ENCODE measurements at places on chromosomes 5 and 9.

GRCh38 chr5:45062044-45062443 lies 253.3 kb downstream of the MRPS30 start:
- peak; percentile 60 for DNase-seq

- no peak for DNase-seq
Observed at GRCh38 chr5:83470526-83471404, 779 bp upstream of the VCAN start.

GRCh38 chr5:386432-387341 lies 56.3 kb upstream of the EXOC3 start:
- no peak for DNase-seq

- no peak for DNase-seq
Observed at GRCh38 chr5:169013846-169014245, 287.1 kb downstream of the SLIT3 start.

Data from NCI-H446 treated with DMSO at 0.1 percent for 48 hours (cell line).